Fibroblast of mammary gland (primary cell): ENCODE measurements at places on chromosomes 5 and 9.

GRCh38 chr5:57195060-57195459, 21.2 kb downstream of the GPBP1 start:
- DNase-seq = no peak

DNA sequence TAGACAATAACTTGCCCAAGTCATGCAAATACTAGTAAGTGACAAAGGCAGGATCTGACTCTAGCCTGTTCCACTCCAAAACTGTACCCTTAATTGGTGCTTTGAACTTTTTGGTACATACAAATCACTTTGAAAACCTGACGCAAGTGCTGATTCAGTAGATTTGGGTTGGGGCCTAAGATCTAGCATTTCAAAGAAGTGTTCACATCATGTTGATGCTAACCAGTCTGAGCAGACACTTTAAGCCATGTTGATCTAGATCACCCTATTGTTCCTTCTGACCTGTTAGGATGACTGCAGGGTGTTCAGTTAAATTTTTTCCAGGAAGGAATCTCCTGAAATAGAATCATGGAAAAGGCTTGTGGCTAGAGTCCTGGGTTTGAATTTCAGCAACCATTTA, 57.7 kb upstream of the CPEB4 start:
- no peak for DNase-seq

DNA sequence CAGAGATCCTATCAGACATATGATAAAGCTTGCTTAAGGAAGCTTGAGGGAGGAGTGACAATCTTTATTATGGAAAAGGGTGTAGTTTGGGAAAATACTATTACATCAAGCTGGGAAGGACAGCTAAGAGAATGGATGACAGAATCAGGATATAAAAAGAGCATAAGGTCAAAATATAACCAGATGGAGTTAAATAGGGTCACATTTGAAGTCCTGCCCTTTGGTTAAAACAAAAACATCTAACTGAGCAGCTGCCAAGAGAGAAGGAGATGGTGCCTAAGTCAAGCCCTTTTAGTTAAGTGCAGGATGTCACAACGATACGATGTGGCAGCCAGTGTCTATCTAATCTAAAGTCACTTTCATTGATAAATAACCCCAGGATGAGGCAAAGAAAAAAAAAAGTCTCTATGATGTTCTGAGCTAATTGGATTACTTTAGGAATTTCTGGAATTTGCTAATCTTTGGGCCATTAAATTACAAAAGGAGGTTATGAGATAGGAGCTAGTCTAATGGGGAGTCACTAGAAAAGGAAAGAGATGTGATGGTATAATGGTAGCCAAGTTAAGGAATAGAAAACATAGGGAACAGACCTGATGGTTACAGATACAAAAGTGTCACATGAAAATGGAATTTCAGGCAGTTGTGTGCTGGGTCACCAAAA, 365.2 kb downstream of the PDE4D start:
- no peak for DNase-seq

- DNase-seq = no peak
Observed at GRCh38 chr9:134283692-134284265, 42.5 kb upstream of the RXRA start.

DNA sequence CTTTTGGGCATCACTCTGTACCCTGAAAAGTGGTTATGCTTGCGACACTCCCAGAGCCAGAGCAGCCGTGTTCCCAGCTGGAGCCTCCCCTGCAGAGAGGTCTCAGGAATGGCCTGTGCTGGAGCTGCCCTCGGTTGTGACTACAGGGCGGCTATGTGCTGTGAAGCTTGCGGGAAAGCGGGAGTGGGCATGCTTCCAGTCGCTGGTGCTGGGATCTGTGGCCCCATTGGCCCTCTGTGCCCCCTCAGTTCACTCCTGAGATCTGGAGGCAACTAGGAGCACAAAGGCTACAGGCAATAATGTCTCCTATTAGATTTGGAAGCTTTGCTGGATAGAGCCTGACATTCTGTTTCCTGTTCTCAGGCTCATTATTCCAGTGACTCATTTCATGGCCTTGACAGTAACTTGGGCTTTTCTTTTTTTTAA, 56.9 kb downstream of the GPR107 start:
- DNase-seq = peak; percentile 49

DNA sequence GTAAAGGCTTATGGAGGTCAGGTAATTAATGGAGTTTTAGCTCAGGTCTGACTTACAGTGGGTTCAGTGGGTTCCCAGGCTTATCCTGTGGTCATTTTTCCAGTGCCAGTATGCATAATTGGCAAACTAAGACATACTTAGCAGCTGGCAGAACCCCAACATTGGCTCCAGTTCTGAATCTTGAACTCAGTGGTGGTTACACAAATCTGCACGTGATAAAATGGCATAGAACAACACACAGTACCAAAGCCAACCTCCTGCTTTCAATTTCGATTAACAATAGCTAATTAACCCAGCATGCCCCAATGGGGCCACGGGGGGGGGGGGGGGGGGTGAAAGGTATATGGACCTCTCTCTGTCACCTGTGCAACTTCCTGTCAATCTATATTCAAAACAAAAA, 19.0 kb upstream of the BARX1 start:
- no peak for DNase-seq

DNA sequence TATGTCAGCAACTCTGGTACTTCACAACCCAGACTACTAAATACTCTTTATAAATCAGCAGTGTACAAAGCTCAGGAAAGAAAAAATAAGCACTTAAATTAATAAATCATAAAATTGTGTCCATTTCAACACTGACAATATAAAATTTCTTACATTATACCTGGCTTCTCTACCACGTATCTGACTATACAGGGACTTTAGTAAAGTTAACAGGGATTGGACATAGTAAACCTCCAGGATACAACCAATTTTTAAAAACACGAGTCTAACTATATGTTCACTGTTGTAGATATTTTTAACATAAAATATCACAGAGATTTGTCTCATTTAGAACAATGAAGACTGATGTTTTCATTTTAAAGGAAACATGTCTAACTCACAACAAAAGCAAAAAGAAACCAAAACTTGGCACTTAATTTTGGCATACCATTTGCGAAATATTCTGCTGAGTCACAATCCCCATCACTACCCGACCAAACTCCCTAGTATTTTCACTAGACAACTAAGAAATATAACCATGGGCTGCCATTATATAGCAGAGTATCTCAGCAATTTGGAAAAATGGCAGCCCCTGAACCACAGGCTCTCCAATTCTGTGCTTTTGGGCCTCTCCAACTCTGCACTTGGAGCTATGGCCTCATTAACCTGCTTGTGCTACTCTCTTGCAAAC, 14.4 kb downstream of the FAM169A start:
- DNase-seq = peak; percentile 70

- no peak for DNase-seq
Observed at GRCh38 chr9:131177898-131178297, 52.5 kb downstream of the NUP214 start.

GRCh38 chr5:122153230-122153629, 23.9 kb downstream of the ZNF474 start:
- peak; percentile 90 for DNase-seq
